Prostate gland (tissue), 2 donors: ENCODE measurements at places on chromosomes 3 and 15. TPM values are rescaled to one million over a fixed set of nuclear protein-coding genes. Genes with fewer than 3 reads are reported as not detected.

- DNase-seq = no peak
Observed at GRCh38 chr3:94927175-94927574, 864.3 kb downstream of the NSUN3 start.

DNA sequence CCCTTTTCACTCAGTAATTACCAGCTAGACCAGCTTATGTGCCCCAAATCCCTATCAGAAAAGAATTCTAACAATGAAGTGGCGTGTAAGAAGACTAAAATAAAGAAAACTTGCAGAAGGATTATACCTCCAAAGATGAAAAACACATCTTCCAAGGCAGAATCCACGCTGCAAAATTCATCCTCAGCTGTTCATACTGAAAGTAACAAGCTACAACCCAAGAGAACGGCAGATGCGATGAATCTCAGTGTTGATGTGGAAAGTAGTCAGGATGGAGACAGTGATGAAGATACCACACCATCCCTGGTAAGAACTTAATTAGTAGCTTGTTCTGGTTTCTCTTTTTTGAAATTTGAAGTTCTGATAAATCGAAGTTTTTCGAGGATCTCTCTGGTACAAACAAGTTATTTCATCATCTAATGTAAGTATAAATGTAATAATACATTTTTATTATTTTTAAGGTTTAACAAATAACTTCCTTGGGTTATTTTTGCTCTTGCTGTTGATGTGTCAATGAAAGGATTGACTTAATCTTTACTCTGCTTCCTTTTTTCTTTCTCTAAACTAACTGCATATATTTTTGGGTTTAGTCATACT is 1.4 kb downstream of the WDR76 start:
- no peak for DNase-seq

DNA sequence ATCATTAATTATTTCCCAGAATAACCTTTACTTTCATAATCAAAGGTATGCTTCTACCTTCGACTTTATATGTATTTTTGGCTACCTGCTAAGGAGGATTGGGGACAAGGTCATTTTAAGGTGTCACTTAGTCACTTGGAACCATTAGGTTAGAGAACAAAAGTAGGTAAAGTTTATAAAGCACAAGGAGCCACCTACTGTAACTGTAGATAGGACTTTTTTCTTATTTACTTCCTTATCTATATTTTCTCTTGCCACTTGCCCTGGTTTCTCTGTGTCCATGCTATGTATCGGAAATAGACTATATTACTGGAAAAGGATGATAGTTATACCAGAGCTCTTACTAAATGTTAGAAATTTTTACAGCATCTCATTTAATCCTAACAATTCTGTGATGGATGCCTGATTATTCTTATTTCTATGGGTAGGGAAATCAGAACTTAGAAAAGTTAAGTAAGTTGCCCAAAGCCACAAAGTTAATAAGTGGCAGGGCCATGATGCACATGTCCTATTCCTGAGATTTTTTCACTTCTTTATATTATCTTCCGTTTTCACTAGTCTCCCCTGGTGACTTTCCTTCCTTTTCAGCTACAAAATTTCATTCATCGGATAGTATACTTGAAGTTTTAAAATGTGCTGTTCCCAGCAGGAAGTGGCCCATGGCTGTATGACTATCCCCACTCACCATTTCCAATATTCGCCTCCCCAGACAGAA is 132.5 kb downstream of the CMSS1 start:
- no peak for DNase-seq

- no peak for DNase-seq
Observed at GRCh38 chr3:105821433-105821832, 47.4 kb downstream of the CBLB start.

GRCh38 chr15:91780387-91780786 is 73.1 kb upstream of the SLCO3A1 start:
- no peak for DNase-seq

DNA sequence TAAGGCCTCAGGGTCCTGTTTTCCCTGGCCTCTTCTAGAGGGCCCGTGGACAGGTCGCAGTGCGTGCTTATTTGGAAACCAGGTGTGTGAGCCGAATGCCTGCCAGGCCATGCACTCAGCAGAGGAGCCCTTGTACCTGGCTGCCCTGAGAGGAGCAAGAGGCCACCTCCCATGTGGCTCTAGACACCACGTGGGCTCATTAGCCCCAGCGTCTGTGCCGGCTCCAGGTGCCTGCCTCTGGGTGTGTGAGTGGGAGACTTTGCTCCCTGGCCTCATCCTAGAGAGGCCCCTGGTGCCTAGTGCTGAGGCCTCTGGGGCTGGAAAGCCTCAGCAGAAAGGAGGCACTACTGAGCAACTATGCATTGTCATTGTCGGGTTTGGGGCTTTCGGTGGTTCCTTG is 50.4 kb downstream of the KLF13 start:
- DNase-seq = no peak

DNA sequence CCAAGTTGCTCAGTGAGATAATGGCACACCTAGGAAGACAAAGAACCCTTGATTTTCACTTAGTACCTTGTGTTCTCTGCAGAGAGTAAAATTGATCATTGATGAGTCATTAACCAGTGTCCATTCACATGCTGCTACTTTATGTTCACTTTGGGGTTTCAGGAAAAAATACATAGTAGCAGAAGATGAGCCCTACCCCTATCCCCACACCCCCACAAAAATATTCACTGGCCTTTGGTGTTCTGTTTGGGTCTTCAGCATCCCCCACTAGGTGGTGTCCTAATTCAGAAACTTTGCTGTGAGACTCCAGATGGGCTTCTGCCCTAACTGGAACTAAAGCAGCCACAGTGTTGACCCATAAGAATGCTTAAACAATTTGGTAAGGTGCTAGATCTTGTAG is 178.8 kb downstream of the KLHL25 start:
- no peak for DNase-seq

GRCh38 chr3:105580296-105580965 is 213.7 kb downstream of the ALCAM start:
- no peak for DNase-seq

DNA sequence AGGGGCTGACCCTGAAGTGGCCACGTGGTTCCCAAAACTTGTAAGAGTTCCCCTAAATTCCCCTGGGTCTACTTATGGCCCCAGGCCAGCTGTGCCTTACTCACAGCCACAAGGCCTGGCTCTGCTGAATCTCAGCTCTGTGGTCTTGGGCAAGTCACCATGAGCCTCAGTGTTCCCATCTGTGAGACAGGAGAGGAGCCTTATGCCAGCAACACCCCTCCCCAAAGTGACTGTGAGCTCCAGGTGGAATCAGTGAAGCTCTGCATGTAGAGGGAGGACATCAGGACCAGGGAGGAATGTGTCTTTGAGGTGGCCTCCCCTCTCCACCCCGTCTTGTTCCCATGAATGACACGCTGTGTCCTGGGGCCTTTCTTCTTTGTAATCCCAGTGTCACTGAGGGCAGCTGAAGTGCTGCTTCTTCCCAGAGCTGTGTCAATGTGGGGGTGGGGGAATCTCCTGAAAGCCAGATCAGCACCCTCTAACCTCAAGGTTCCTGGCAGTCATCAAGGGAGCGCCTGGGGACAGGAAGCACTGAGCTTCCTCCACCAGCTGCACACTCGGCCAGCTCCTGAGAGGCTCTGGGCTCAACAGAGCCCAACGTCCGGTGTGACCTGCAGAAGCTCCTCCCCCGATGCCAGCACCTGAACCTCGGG is 258.9 kb downstream of the UACA start:
- no peak for DNase-seq

DNA sequence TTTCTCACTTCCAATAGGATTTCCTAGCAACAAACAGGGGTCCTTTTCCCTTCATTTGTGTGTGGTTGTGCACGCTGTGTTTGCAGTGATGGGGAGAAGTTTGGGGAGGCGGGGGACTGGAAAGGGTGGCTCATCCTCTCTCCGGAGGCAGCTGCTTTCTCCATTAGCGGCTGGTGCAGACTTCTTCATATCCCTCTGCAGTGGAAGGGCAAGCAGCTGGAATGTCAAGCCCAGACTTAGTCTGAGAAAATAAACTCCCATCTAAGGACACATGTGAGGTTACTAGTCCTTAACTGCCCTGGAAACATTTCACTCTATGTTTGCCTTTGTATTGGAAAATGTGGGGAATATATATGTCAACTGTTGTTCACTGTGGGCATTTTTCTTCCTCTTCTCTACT is 467.0 kb upstream of the RASGRP1 start:
- no peak for DNase-seq

The CADPS gene
- total RNA-seq = 4.0 TPM

The ACP3 gene
- total RNA-seq = 1,778 TPM

The GOLGA8G gene
- total RNA-seq = 7.9 TPM
